Stimulated activated naive CD4-positive, alpha-beta T cell (primary cell): ENCODE measurements at places on chromosomes 11 and 22.

- DNase-seq, result no peak
Measured at GRCh38 chr11:75534259-75535069, 8.7 kb upstream of the GDPD5 start.

GRCh38 chr11:2314525-2315394 lies 12.9 kb downstream of the TSPAN32 start:
- no peak for DNase-seq

- no peak for DNase-seq
Measured at GRCh38 chr11:82936261-82936660, 34.7 kb downstream of the DDIAS start.

- no peak for DNase-seq
Measured at GRCh38 chr11:73353422-73353821, 22.8 kb upstream of the RELT start.
